ENCODE measurements at places on chromosomes 6 and 20.

GRCh38 chr20:45987108-45987780 is 15.2 kb upstream of the ZNF335 start:
- DNase-seq, result peak; percentile 45

- DNase-seq, result no peak
Observed at GRCh38 chr6:24761193-24761835, 13.4 kb upstream of the GMNN start.

- no peak for DNase-seq
Observed at GRCh38 chr6:44002067-44002592, 125.1 kb downstream of the MRPL14 start.

DNA sequence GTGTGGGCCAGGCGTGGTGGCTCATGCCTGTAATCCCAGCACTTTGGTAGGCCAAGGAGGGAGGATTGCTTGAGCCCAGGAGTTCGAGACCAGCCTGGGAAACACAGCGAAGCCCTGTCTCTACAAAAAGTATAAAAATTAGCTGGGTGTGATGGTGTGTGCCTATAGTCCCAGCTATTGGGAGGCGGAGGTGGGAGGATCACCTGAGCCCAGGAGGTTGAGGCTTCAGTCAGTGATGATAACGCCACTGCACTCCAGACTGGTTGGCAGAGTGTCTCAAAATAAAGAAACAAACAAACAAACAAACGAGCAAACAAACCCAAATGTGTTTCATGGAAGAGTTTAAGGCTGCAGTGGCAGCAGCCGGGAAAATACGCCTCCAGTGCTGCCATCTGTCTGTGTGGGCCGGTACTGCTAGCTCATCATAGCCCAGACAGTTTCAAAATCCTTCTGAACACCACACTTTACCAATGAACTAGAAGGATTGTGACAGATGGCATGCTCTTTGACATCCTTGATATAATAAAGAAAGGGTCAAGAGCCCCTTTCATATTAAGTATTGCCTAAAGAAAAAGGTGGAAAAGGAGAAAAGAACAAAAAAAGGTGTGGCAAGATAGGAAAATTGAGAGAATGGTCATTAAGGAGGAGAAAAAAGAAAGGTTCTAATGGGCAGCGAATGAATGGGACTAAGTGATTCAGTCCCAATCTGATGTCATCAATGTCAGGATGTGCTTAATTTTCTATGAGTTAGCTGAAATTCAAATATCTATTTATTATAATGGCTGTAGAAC is 298.6 kb downstream of the SYNE1 start:
- DNase-seq, result peak; percentile 36

- DNase-seq, result no peak
Observed at GRCh38 chr6:73353636-73354593, at the start of gene DPPA5. DPPA5 (minus strand) TSS chr6:73354276; CDS start chr6:73354225, 51 bp downstream.

DNA sequence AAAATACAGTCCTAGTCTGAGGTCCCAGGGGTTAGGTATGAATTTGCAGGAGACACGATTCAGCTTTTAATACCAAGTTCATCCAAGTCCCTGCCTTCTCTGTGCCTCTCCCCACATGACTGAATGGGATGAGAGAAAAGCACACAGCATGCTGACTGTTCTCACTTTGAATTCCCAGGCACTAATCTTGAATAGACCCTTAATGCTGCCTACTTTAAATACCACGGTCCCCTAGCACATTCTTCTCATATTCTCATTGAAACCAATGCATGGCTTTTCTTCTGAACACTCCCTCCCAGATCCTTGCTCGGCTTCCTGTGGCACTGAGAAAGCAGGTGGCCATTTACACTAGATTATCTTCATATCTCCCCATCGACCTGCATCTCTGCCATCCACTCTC is 30.1 kb upstream of the SCAF8 start:
- DNase-seq, result no peak

GRCh38 chr20:45104786-45105185 is 3.9 kb upstream of the KCNS1 start:
- no peak for DNase-seq

DNA sequence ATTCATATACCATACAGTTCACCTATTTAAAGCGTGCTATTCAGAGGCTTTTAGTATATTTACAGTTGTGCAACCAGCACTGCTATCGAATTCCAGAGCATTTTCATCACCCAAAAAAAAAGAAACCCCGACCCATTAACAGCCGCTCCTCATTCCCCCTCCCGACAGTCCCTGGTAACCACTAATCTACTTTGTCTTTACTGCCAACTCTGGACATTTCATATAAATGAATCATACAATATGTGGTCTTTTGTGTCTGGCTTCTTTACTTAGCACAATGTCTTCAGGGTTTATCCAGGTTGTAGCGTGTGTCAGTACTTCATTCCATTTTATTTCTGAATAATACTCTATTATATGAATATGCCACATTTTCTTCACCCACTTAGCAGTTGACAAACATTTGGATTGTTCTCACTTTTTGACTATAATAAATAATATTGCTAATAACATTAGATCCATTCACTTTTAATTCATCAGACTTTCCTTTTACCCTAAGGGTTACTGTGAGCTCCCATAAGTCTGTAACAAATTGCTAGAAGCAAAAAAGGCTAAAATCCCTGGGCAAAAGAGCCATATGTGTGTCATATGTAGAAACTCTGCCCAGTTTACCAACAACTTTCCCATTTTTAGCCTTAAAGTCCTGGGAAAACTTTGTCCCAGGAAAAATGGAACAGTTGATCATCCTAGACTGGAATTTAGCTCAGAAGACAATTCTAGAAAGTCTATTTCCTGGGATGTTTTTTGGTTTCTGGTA is 23.2 kb upstream of the ROS1 start:
- no peak for DNase-seq

DNA sequence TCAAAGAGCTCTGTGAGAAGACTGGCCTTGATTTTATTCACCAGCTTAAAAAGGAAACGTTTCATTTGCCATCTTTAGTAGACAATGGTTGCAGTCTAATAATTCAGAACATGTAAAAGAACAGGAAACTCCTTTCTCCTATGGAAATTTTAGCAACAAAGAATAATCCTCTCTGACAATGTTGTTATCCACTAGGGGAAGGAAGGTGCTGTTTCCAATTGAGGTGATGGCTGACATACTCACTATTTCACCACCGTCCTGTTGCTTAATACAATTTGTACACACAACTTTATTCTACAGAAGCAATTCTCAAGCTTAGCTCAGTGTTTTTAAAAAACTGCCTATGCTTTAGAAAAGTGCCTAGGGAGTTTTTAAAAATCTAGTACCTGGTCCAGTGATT is 192.7 kb downstream of the ARHGAP18 start:
- DNase-seq, result no peak

DNA sequence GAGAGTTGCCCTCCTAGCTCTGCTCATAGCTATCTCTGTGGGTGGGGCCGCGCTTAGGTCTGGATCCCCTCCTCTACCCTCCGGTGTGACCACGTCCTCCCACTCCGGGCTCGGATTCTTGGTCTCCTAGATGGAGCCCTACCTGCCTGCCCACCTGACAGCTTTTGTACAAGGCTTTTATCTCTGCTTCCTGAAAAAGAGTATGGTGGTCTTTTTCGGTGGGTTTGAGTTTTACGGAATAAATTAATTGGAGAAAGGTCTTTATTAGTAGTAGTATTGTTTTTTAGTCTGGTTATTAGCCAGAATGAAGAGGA is 773 bp downstream of the SMAP1 start:
- no peak for DNase-seq

DNA sequence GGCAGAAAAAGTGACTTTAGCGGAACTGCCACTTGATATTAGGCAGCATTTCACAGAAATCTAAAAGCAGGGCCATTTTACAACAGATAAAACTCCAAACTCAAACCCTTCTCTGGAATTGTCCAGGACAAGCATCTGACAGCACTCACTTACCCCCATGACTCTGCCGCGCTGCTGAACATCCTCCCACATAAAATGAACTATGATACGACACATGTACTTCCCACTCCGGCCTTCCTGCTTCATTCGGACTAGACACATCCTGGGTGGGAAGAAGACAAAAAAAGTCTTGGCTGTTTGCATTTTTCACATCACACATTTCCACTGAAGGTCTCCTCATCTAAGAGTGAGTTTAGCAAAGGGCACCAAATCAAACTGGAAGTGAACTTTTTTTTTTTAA is 54.8 kb upstream of the FAM83C start:
- DNase-seq, result no peak
